Stimulated activated CD4-positive, alpha-beta T cell treated with anti-CD3 and anti-CD28 coated beads, Interleukin-1b, Interleukin-23, amount 100 ng/mL, for 1 hour (primary cell): ENCODE measurements at places on chromosomes 1 and 21.

DNA sequence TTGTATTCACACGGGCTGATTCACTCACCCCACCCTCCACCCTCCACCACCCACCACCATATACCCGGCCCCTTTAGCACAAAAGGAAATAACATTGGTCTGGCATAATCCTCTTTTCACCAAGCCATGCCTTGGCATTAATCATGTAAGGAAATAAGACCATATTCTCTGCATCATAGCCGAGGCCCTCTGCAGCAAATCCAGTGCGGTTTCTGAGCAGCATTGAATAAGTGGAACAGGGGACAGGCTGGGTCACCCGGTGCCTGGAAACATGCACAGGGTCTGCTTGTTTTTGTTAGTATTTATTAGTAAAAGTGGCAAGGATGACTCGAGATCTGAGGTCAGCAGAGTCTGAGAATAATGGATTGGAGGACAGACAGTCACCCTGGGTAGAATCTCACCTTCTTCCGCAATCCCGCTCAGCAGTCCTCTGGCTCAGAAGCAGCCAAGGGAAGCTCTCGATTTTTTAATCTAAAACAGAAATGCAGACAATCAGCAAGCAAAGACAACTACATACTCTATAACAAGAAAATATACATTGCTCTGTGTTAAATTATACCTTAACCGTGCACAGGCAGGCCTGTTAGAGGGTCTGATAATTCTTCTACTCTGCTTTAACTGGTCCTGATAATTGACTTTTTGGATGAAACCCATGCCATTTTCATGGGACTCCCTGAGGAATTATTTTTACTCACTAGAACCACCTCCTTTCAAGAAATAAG, 52.4 kb upstream of the CDC42BPA start:
- DNase-seq = no peak

DNA sequence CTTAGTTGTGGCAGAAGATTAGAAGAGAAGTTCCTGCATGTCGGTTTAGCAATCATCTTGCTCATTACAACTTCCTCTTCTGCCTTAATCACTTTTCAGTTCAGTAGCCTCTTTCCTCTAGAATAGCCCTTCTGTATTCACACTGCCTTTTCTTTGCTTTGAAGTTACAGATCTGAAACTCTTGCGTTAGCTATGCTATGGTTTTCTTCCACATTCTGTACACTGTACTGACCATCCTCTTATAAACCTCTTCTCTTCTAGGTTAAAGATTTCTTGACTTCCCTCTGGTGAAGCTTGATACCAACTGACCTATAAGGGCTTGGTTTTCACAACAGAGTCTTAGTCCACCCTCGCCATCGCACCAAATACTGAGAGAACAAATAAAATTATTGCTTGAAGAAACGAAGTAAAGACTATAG, 35.0 kb downstream of the C21orf91 start:
- no peak for DNase-seq

GRCh38 chr1:222117809-222118208, 375.9 kb upstream of the DUSP10 start:
- DNase-seq = no peak

DNA sequence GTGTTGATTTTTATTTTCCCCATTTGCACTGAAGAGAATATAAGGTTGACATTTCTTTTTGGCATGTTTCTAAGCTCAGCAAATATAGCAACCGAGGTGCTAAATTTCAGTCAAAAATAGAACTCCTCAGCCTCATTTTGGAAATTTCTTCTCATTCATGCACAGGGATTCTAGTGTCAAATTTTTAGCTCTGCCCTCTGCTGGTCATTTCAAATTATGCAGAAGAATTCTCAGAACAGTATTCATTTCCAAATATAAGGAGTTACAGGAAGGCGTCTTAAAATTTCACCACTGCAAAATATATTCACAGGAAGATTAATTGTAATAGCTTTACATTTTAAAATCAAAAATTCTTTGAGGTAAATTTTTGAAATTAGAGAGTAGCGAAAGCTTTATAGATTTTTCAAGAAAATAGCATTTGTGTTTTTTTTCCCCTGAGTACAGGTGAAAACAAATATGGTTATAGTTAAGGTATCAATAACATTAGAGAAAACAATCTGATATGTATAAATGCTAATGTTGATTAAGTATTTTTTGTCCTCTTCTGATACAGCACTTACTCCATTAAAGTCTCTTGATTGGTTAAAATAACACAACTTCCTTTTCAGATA, 57.9 kb downstream of the FMN2 start:
- no peak for DNase-seq

GRCh38 chr1:58204284-58204683, 342.2 kb downstream of the OMA1 start:
- no peak for DNase-seq

DNA sequence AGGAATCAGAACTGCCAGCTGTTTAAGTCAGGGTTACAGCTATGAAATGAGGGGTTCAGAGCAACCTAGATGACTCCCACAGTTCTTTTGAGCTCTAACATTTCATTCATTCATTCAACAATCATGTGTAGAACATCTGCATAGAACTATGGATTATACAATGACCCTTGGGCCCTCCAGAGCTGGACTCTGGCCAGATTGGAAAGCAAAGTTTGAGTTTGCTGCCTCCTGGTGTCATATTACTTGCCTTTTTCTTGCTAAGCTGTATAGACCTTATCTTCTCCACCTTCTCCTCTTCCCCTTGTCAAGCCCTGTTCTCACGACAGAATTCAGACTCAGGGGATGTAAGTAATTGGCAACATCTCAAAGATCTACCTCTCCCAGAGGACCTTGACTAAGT, 4.0 kb downstream of the CASQ2 start:
- no peak for DNase-seq
